ENCODE measurements at places on chromosomes 1 and 21.

GRCh38 chr1:58779059-58779754 is 4.6 kb downstream of the JUN start:
- H3K27ac ChIP-seq = no peak overlapping the region
- H3K4me3 ChIP-seq = no peak overlapping the region
- no peaks in the 10 kb centered on the region for H3K36me3 ChIP-seq
- DNase-seq = no peak

DNA sequence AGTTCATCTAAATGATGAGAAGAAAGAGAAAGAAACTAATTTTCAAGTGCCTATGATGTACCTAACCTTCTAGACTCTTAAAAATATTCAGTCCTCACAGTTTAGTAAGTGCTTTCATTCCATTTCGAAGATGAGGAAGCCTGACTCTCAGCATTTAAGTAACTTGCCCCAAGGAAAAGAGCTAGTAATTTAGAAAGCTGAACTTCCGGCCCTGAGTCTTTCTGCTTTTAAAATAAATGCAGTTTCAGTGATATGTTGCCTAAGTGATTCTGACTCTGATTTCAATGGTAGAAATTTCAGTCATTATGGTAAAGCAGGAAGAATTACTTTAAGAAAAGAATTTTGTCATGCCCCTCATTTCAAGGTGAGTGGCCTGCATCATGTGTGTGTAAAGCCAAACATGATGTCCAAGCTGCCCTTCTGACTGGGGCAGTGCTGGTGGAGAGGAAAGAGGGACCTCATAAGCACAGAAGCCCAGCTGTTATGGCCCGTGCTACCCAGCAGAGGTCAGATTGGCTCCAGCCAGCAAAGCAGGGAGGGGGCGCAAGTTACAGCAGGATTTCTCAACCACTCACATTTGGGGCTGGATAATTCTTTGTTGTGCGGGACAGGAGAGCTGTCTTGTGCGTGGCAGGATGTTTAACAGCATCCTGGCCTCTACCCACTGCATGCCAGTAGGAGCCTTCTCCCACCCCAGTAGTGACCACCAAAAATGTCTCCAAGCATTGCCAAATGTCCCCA is 10.7 kb downstream of the ATP1A4 start:
- DNase-seq = no peak
- no peaks in the 10 kb centered on the region for H3K36me3 ChIP-seq
- H3K27me3 ChIP-seq = no peaks in the 10 kb centered on the region
- no peaks in the 10 kb centered on the region for H3K4me1 ChIP-seq

- DNase-seq = no peak
- H3K27me3 ChIP-seq = peaks cover 34% of the 10 kb centered on the region
- H3K4me3 ChIP-seq = no peak overlapping the region
- H3K36me3 ChIP-seq = no peaks in the 10 kb centered on the region
- no peak overlapping the region for H3K27ac ChIP-seq
Measured at GRCh38 chr1:155081472-155082300, 3.0 kb downstream of the EFNA3 start.

GRCh38 chr1:6601923-6602668 is 573 bp downstream of the KLHL21 start:
- H3K4me1 ChIP-seq = peaks cover 46% of the 10 kb centered on the region
- no peaks in the 10 kb centered on the region for H3K27me3 ChIP-seq
- peak overlapping the region; percentile 88 for H3K27ac ChIP-seq
- H3K36me3 ChIP-seq = peaks cover 16% of the 10 kb centered on the region
- H3K4me3 ChIP-seq = peak overlapping the region; percentile 92

DNA sequence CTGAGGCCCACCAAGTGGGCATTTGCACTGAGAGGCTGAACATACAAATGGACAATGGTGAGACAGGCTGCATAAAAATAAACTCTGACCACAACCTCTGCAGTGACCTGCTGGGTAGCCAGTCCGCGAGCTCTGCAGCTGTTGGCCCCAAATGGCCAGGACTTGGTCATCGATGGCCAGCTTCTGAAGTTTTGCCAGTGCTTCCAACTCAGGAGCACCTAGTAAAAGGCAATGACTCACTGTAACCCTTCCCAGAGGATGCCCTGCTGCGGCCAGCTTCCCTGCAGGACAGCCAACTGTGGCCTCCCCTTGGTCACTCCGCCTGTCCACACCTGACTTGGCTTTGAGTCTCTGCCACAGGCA is 185.4 kb downstream of the DYRK1A start:
- H3K36me3 ChIP-seq = no peaks in the 10 kb centered on the region
- DNase-seq = no peak
- H3K4me3 ChIP-seq = no peak overlapping the region
- H3K27me3 ChIP-seq = no peaks in the 10 kb centered on the region
- H3K4me1 ChIP-seq = peaks cover 6% of the 10 kb centered on the region
- no peak overlapping the region for H3K27ac ChIP-seq

DNA sequence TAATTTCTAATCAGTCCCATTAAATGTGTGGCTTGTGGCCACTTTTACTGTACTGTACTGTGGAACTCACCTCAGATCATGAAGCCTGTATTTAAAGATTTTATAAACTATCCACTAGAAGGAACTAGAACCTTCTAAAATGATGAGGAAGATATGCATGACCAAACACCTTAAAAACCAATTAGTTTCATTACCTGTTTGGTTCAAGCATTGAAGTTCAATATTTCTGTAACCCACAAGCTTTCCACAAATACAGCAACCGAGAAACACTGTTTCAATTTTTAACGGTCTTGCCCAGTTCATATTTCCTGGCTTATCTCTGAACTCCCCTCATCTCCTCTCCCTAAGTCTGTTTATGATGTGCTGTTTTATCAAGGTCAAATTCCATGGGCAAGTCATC is 264.3 kb upstream of the PLD5 start:
- H3K4me3 ChIP-seq = no peak overlapping the region
- no peaks in the 10 kb centered on the region for H3K36me3 ChIP-seq
- DNase-seq = no peak
- H3K27ac ChIP-seq = no peak overlapping the region
- H3K4me1 ChIP-seq = no peaks in the 10 kb centered on the region

- H3K4me3 ChIP-seq = no peak overlapping the region
- H3K27ac ChIP-seq = no peak overlapping the region
- no peak for DNase-seq
Measured at GRCh38 chr1:207973898-207974568, 63.1 kb upstream of the CD34 start.

DNA sequence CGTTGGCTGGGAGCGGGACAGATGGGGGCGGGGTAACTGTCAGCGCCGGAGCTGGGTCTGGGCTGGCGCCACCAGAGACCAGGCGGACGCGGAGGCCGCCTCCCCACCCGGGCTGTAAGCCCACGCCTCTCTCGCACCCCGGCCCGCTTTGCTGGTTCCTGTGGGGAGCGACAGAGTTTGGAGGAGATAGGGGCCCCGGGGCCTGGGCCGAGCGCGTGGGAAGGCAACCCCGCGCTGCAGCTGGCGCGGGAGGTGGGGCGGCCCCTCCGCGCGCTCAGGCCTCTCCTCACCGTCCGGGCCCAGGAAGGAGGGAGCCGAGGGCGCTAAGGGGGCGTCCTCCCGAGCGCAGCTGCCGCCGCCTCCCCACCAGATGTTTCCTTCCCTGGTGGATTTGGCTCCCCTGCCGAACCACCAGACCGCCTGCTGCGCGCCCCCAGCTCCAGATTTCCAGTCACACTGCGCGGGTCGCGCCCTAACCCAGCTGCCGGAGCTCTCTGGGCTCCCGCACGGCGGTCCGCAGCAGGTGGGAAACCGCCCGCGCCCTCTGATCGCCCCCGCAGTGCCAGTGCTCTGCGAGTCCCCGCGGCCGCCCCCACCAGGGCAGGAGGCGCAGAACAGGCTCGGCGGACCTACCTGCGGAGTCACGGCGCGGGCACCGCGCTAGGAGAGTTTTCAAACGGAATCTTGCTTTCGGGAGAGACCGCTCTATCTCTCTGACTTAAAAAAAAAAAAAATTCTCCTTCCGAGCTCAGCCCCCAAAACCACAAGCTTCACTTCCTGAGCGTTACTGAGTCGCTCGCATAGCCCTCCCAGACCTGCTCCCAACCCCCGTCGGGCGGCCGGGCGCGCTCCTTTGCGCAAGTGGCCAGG is 1.1 kb downstream of the GFI1 start:
- peak; percentile 77 for DNase-seq
- H3K4me3 ChIP-seq = peak overlapping the region; percentile 92
- no peaks in the 10 kb centered on the region for H3K27me3 ChIP-seq
- no peaks in the 10 kb centered on the region for H3K36me3 ChIP-seq
- H3K27ac ChIP-seq = peak overlapping the region; percentile 52
- peaks cover 30% of the 10 kb centered on the region for H3K4me1 ChIP-seq

GRCh38 chr1:227257964-227258363 is 60.3 kb downstream of the CDC42BPA start:
- H3K36me3 ChIP-seq = no peaks in the 10 kb centered on the region
- H3K27ac ChIP-seq = no peak overlapping the region
- H3K27me3 ChIP-seq = no peaks in the 10 kb centered on the region
- no peak overlapping the region for H3K4me3 ChIP-seq
- no peak for DNase-seq
- H3K4me1 ChIP-seq = no peaks in the 10 kb centered on the region

- H3K36me3 ChIP-seq = no peaks in the 10 kb centered on the region
- no peak for DNase-seq
- no peaks in the 10 kb centered on the region for H3K27me3 ChIP-seq
- no peak overlapping the region for H3K4me3 ChIP-seq
- H3K4me1 ChIP-seq = peaks cover 19% of the 10 kb centered on the region
Measured at GRCh38 chr1:206967096-206967849, 3.0 kb downstream of the FCAMR start.

- no peaks in the 10 kb centered on the region for H3K27me3 ChIP-seq
- H3K27ac ChIP-seq = no peak overlapping the region
- no peak for DNase-seq
- no peaks in the 10 kb centered on the region for H3K4me1 ChIP-seq
- no peaks in the 10 kb centered on the region for H3K36me3 ChIP-seq
Measured at GRCh38 chr1:248791010-248791409, 34.7 kb downstream of the SH3BP5L start.

- DNase-seq = no peak
- H3K36me3 ChIP-seq = no peaks in the 10 kb centered on the region
- H3K27ac ChIP-seq = no peak overlapping the region
- no peaks in the 10 kb centered on the region for H3K27me3 ChIP-seq
- no peak overlapping the region for H3K4me3 ChIP-seq
Measured at GRCh38 chr1:47280142-47280541, 33.8 kb downstream of the STIL start.

GRCh38 chr1:50697440-50698421 is 262.3 kb downstream of the FAF1 start:
- H3K4me3 ChIP-seq = no peak overlapping the region
- H3K4me1 ChIP-seq = no peaks in the 10 kb centered on the region
- no peak for DNase-seq
- H3K27ac ChIP-seq = no peak overlapping the region
- H3K36me3 ChIP-seq = no peaks in the 10 kb centered on the region
- H3K27me3 ChIP-seq = no peaks in the 10 kb centered on the region

DNA sequence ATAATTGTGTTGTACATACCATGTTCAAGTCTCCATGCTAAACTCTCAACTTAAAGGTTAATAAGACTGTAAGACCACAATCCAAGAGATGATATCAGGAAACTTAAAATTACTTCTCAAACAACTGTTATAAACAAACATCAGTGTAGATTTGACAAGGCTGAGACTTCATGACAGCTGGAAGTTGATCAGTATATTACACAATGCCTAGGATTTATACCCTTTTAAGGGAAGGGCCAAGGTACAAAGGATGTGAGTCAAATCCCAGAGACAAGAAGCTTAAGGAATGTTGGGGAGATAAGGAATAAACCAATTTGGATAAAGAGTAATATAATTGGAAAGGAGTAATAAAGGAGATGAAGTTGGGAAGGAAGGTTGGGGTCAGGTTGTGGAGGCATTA is 98.8 kb downstream of the LBR start:
- H3K27ac ChIP-seq = no peak overlapping the region
- no peak for DNase-seq
- no peak overlapping the region for H3K4me3 ChIP-seq
- no peaks in the 10 kb centered on the region for H3K4me1 ChIP-seq

DNA sequence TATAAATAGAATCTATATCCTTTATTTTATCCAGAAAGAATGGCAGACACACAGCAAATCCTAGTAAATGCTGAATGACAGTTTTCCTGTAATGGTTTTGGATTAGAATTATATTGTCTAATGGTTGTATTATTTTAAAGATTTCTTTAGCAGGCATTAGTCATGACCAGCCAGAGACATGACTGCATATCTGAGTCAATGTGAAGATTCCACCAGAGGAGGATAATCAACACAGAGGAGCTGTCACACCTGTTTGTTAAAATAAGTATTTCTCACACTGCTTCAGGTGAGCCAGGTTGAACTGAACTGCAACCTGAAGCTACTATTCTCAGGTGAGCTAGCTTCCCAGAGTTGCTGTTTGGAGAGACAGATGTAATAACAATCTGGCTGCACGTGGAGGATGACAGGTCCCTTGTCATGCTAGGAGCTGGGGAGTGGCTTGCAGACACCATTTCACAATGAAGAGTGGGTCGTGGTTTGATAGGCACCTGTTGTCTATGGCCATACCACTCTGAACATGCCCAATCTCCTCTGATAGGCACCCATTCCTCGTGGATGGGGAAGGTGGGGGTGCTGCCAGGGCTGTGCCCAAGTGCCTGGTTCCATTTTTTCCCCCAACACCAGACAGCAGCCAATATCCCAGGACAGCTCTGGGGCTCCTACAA is 94.3 kb downstream of the KCNJ6 start:
- H3K36me3 ChIP-seq = no peaks in the 10 kb centered on the region
- H3K4me3 ChIP-seq = no peak overlapping the region
- no peaks in the 10 kb centered on the region for H3K27me3 ChIP-seq
- H3K27ac ChIP-seq = no peak overlapping the region
- DNase-seq = no peak

DNA sequence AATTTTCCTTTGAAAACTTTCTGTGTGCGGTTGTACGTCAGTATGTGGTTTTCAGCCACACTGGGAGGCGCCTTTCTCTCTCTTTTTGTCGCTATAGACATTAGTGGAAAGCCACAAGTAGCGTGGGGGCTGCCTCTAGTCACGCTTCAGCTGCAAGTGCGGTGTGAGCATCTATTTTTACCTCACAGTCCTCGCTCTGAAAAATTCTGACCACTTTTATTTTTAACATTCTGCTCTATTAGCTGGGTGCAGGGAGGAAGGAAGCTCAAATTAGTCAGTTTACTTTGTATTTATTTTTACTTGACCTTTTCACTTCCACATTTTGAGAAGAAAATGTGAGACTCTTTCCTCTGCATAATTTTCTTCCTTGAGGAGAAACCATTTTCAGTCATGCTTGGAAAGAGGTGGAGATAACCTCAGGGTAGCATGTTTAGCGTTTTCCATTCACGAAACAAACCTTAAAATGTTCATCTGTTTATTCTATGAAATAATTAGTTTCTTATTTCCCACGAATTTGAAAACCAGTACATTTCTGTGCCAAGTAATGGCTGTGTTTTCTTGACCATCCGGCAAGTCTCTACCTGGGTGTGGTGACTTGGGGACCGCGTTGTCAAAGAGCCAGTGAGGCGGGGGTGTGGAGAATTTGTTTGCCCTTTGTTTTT is 35.6 kb downstream of the ADARB1 start:
- no peaks in the 10 kb centered on the region for H3K36me3 ChIP-seq
- H3K4me1 ChIP-seq = peaks cover 46% of the 10 kb centered on the region
- H3K27ac ChIP-seq = no peak overlapping the region
- no peaks in the 10 kb centered on the region for H3K27me3 ChIP-seq

DNA sequence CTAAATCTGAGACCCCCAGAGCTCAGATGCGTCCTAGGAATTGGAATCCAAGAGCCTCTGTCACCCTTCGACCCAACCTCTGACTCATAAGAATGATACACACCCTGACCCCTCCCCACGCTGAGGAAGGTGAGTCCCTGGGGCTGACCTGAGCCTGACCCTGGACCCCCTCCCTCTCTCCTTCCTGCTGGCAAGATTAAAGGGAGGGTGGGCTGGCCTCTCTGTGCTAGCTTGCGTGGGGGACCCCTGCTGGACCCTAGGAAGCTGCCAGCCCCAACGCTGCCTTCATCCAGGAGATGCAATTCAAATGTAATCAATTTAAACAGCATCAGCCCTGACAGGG is 627 bp downstream of the PLEKHA6 start:
- H3K4me3 ChIP-seq = no peak overlapping the region
- H3K27me3 ChIP-seq = no peaks in the 10 kb centered on the region
- H3K36me3 ChIP-seq = no peaks in the 10 kb centered on the region
- peaks cover 12% of the 10 kb centered on the region for H3K4me1 ChIP-seq
- H3K27ac ChIP-seq = no peak overlapping the region
